Activated CD4-positive, alpha-beta T cell treated with anti-CD3 and anti-CD28 coated beads, Interleukin-2, amount 50 U/mL, for 24 hours (primary cell): ENCODE measurements at places on chromosomes 4 and X.

DNA sequence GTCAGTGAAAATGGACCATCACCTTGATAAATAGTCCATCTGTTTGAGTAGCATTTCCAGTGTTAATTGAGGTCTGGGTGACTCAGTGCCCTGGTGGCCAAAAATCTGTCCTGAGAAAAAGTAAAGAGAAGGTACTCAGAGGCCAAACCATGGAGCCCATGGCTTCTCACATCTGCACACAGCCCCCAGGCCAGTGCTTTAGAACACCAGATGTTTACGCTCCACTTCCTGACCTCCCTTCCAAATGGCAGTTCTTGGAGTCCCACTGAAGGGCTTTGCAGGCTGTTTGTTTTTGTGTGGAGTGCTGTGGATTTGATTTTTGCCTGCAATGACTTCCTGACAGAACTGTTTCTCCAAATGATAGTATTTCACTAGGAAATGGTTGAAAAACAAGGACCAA, 60.2 kb upstream of the GPC4 start:
- DNase-seq: no peak

GRCh38 chrX:68589372-68589753, 58.1 kb upstream of the STARD8 start:
- DNase-seq: no peak

GRCh38 chrX:3627594-3627993, 85.9 kb downstream of the PRKX start:
- no peak for DNase-seq

GRCh38 chr4:67638136-67638535, 62.8 kb downstream of the UBA6 start:
- DNase-seq: no peak

DNA sequence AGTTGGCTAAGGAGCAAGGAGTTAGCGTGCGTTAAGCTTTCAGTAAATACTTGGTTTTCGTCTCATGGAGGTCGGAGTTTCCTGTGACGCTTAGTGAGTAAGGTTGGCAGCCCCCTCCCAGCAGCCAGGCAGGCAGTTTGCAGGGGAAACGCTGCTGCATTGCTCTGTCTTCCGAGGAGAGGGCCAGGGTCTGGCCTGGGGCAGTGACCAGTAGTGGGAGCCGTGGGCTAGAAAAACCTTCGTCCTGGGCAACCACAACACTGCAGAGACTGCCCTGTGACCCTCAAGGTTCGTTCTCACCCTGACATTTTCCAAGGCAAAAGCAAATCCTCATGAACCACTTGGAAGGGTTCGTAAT, 432 bp downstream of the TMEM175 start:
- no peak for DNase-seq

GRCh38 chrX:7115557-7115956, 32.0 kb upstream of the STS start:
- DNase-seq: no peak

GRCh38 chrX:25156323-25156722, 140.6 kb upstream of the ARX start:
- DNase-seq: no peak
